ENCODE measurements at places on chromosomes 5 and 9.

- DNase-seq, result no peak
Measured at GRCh38 chr5:108703313-108703712, 44.4 kb upstream of the FER start.

DNA sequence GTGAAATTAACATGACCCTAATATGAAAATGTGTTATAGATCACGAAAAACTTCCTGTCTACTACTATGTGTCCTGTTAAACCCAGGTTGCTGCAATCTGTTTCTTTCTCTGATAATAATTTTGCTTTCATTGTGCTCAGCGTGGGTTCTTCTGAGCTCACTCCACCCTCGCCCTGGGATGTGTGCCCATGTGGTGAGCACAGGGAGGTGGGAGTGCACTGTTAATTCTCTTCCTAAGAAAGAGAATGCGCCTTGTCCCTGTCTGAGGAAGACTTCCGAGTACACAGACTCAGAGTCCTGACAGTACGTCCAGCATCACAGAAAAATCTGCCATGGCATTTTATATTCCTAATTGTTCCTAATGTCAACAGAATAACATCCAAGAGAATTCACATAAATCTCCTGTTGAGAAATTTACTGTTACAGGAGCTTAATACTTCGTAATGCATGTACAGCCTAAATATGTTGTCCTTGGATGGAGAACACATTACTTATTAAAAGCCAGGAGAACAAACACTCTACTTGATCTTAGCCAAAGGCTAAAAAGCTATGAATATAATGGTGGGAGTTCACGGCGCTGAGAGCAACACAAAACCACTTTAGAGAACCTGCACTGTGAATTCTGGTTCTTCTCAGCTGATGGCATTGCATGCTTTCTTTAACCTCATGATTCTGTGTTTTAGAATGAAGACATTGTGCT, 102.6 kb downstream of the PDE4D start:
- no peak for DNase-seq

DNA sequence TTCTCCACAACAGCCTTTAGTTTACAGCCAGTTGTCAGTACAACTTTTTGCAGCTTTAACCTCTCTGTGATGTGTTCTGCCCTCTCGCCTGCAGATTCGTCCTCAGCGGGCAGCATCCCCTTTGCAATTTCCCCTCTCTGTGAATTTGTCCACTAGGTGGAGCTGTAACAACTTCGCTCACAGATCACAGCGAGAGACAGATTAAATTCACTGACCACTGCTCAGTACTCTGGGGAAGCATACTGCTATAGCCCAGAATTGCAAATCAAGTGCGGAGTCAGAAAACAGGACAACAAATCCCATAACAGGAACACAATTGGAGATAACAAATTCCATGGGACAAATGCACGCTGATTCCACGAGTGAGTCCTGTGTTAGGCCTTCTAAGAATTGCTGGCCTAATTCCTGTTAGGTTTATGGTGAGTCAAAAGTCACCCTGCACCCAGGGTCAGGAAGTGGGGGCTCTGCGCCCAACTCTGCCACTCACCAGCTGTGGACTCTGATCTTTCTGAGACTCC, 2124.9 kb downstream of the MAT2B start:
- peak; percentile 53 for DNase-seq

- peak; percentile 78 for DNase-seq
Measured at GRCh38 chr5:74173241-74173640, 467.3 kb downstream of the ENC1 start.

GRCh38 chr9:75176037-75176436, 87.7 kb downstream of the OSTF1 start:
- DNase-seq, result no peak

GRCh38 chr5:52727020-52727419, 60.7 kb upstream of the ITGA1 start:
- DNase-seq, result no peak

DNA sequence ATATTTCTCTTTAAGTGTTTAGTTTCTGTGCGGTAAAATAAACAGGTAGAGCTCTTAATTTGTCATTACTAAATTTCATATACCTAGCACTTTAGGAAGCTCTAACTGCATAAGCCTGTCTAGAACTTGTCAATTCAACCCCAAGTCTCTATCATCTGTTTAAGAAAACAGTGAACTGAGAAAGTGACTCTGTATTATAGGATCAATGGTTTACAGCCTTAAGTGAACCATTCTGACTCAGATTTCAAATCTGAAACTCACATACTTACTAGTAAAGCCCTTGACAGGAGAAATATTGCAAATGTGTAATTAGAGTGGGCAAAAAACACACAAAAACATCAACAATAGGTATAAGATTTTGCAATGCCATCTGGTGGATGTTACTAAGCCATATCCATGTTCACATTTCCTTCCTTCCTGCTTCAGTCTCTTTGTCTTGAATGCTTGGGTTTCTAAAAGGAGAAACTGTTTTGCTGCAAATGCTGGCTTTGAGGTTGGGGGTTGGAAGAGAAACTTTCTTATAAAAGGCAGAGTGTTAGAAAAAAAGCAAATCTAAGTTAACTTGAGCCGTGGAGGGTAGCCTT, 101.8 kb downstream of the DOCK8 start:
- DNase-seq, result no peak

GRCh38 chr5:172008689-172009141, 2.3 kb upstream of the FBXW11 start:
- peak; percentile 34 for DNase-seq

- no peak for DNase-seq
Measured at GRCh38 chr5:83220331-83220730, 143.0 kb downstream of the XRCC4 start.

GRCh38 chr9:75601280-75601679, 289.2 kb upstream of the PCSK5 start:
- DNase-seq, result no peak

DNA sequence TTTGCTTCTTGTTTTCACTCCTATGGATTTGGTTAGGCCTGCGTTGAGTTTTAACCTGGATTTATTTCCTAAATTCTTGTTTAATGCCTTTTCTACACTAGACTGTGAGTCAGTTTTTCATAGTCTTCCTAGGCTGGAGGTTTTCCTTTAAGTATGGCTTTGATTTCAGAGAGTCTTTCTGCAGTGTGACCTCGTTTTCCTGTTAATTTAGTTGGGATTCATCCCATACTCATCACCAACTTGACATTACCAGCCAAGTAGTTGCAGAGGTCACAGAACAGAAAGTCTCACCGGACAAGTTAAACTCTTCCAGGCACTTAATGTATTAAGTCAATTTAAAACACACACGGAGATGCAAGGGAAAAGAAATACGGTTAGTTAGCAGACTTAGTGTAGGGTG, 29.7 kb upstream of the AUH start:
- no peak for DNase-seq

DNA sequence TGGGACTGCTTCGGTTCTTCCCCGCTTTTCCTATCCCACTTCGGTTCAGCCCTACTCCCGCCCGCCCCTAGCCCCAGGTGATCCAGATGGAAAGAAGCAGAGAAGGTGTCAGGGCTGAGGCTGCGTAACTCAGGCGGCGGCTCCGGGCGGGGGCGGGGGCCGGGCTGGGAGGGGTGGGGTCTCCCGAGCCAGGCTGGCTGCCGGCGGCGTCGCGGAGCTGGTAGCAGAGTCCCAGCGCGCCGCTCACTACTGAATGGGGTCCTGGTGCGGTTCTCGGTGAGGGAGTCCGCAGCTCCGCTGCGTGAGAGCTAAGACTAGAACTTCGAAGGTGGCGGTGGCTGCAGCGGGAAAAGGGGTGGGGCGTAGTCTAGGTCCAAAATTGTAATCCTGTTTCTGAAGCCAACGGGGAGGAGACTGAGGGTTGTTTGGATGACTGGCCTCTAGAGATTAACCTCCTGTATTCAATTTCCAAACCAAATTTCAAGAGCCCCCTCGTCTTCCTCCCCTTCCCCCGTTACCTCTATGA, 1.4 kb downstream of the PRR16 start:
- DNase-seq, result peak; percentile 64

- DNase-seq, result no peak
Measured at GRCh38 chr9:26331223-26331622, 561.4 kb downstream of the CAAP1 start.

DNA sequence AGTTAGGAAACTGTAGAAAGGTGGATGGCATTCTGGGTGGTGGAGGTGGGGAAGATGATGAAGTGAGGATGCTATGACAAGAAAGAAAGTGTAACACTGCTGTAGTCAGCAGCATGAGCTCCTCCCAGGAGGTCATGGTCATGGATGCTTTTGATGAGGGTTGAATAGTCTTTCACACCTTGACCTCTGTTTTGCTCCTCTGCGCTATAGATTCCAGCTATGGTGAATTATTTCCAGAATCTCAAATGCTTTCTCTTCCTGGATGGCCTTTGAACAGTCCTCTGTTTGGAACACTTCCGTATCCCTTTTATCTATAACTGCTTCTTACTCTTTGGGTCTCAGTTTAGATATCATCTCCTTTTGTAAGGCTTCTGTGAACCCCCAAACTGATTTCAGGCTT, 165.9 kb upstream of the PPP1R2B start:
- no peak for DNase-seq

GRCh38 chr9:73889023-73889422, 608.1 kb upstream of the RORB start:
- DNase-seq, result no peak

- no peak for DNase-seq
Measured at GRCh38 chr5:157930710-157931109, 71.8 kb upstream of the CLINT1 start.

DNA sequence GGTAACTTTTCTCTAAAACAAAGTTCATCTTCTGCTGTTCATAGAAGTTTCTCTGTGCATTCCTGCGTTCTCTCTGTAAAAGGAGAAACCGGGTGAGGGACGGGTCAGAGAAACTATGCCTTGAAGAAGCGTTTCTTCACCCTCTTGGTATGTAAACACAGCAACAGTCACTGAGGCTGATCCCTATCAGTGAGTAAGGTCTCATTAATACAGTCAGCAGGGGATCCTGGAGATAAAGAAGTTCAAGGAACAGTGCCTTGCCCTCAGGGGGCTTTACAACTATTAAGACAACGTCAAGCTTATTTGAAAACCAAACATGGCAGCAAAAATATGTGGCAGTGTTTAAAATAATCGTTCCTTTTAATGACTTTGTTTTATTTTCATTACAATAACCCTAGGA, 202.9 kb upstream of the IL12B start:
- peak; percentile 54 for DNase-seq
